ENCODE measurements at places on chromosomes 2 and 18.

DNA sequence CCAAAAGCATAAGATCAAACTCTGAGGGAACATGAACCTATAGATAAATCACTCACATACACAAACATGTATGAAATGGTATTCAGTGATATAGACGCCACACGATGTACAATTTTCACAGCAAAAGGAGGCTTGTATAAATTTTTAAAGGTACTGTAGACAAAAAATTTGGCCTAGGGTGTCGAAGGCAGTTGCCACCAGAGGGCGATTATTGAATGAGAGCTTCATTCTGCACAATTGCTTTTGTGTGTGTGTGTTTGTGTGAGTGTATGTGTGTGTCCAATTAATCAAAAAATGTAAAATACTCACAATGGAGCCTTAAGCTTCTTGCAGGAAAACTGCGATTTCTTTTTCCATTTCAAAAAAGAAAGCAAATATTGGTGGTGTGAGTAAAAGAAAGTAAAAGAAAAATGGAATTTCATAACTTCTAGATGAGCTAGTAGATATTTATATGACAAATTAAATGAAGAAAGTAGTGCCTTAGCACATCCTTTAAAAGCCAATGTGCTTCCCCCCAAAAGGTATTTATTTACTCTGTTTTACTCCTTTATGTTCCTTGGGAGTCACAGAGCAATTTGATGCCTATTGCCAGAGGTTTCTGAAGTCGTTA, 800.1 kb downstream of the SATB2 start:
- DNase-seq = no peak

DNA sequence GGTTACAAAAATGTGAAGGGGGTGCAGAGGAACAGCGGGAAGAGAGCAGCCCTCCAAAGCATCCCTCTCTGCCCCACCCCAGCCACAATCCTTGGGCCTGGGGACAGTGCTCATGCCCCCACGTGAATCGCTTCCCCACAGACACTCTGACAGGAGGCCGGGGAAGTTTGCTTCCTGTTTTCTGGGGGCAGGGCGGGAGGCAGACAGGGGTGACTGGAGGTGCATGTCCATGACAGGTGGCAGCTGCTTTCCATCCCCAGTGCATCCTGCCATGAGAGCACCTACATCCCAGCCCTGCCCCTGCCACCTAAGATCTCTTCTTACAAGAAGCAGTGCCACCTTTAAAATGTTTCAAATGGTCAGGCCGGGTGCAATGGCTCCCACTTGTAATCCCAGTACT, 47.2 kb upstream of the UBE2F start:
- DNase-seq = no peak

DNA sequence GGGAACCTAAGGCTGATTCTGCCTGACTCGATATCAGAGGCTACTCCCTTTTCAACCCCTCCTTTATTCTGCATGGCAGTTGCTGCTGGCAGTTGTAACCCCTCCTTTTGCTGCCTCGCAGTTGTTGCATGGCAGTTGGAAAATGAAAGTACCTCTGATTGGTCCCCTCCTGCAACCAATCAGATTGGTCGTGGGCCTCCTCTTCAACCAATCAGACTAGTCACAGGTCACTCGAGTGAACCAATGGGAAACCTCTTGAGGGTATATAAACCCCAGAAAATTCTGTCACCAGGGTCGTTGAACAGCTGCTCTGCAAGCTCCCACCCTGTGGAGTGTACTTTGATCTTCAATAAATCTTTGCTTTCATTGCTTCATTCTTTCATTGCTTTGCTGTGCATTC, 294.3 kb upstream of the SLC8A1 start:
- no peak for DNase-seq

- no peak for DNase-seq
These were observed 21.5 kb downstream of the RPL37A start for GRCh38 chr2:216520112-216520511.

DNA sequence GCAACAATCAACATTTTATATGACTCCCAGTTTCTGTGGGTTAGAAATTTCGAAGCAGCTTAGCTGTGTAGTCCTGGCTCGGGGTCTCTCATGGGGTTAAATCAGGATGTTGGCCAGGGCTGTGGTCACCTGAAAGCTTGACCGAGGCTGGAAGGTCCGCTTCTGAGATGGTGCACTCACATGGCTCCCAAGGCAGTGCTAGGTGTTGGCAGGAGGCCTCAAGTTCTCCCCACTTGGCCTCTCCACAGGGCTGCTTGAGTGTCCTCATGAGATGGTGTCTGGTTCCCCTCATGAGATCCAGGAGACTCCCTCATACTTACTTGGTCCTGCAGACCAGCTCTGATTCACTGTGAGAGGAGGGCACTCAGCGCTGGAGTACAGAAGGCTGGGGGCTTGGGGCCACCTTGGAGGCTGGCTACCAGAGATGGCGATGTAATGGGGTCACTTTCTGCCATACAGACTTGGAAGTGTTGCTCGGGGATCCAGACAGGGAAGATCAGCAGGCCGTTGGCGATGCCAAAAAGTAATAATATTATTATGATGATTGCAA, 98.8 kb downstream of the INHBB start:
- DNase-seq = no peak
